ENCODE measurements at places on chromosomes 7 and 10. TPM values are rescaled to one million over a fixed set of nuclear protein-coding genes. Genes with fewer than 3 reads are reported as not detected.

GDF2 gene
- not detected for polyA plus RNA-seq

SPDYE2 gene
- 8.2 TPM for polyA plus RNA-seq

CAV2 gene
- polyA plus RNA-seq, result 22.2 TPM

HTR5A gene
- not detected for polyA plus RNA-seq

WIPF3 gene
- polyA plus RNA-seq, result 4.9 TPM

CDK1 gene
- polyA plus RNA-seq, result 64.8 TPM

BEND7 gene
- polyA plus RNA-seq, result 40.9 TPM

ADAM22 gene
- polyA plus RNA-seq, result 10.4 TPM

NAT16 gene
- polyA plus RNA-seq, result not detected

ENTPD7 gene
- polyA plus RNA-seq, result 20.4 TPM

Data from left renal cortex interstitium (tissue), 4 donors.